Smooth muscle cell of the coronary artery (primary cell): ENCODE measurements at places on chromosomes 1 and 21. TPM values are rescaled to one million over a fixed set of nuclear protein-coding genes. Genes with fewer than 3 reads are reported as not detected.

Gene AMPD1
- total RNA-seq = not detected in 2 replicates

Gene EDARADD
- not detected in 2 replicates for total RNA-seq

Gene CFAP298
- total RNA-seq = 9.9 and 19.8 TPM in 2 replicates

Gene NGF
- total RNA-seq = 1.5 and 11.9 TPM in 2 replicates

Gene SYNC
- 39.5 and 52.4 TPM in 2 replicates for total RNA-seq

Gene SPRR3
- total RNA-seq = not detected in 2 replicates
